ENCODE measurements at places on chromosomes 12 and 14. TPM values are rescaled to one million over a fixed set of nuclear protein-coding genes. Genes with fewer than 3 reads are reported as not detected.

GRCh38 chr12:124175704-124176103 is 119.2 kb upstream of the RFLNA start:
- no peak overlapping the region for H3K4me3 ChIP-seq
- H3K36me3 ChIP-seq, result no peaks in the 10 kb centered on the region
- H3K27ac ChIP-seq, result no peak overlapping the region
- no peak for DNase-seq

The GPR68 gene
- total RNA-seq, result 0.17 TPM

DNA sequence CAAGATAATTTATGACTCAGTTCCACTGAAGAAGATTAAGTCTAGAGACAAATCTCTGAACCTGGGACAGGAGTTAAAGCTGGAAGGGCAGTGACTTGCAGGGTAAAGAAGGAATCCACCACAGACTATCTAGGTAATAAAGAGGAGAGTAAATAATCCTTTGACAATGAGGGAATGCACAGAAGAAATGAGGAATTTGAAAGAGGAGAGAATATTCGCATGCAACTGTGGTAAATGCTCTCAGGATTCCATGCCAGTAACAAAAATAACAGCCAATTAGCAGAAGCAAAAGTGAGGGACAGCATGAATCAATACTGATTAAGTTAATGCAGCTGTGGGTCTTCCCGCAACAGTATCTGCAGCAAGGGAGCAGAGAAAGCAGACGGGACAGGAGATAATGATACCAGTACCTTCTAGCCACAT is 77.0 kb downstream of the KITLG start:
- no peaks in the 10 kb centered on the region for H3K4me1 ChIP-seq
- no peak for DNase-seq
- H3K4me3 ChIP-seq, result no peak overlapping the region
- H3K27ac ChIP-seq, result no peak overlapping the region
- H3K27me3 ChIP-seq, result no peaks in the 10 kb centered on the region

The ORAI1 gene
- total RNA-seq, result 7.9 TPM

GRCh38 chr12:30999723-31000122 is 73.2 kb downstream of the TSPAN11 start:
- no peak overlapping the region for H3K27ac ChIP-seq
- no peak for DNase-seq
- no peak overlapping the region for H3K4me3 ChIP-seq
- no peaks in the 10 kb centered on the region for H3K27me3 ChIP-seq
- H3K4me1 ChIP-seq, result no peaks in the 10 kb centered on the region
- H3K36me3 ChIP-seq, result no peaks in the 10 kb centered on the region

GRCh38 chr12:32105986-32106516 is 596 bp upstream of the BICD1 start:
- no peak for DNase-seq
- peaks cover 23% of the 10 kb centered on the region for H3K4me1 ChIP-seq
- H3K36me3 ChIP-seq, result no peaks in the 10 kb centered on the region
- H3K27ac ChIP-seq, result peak overlapping the region; percentile 94
- H3K27me3 ChIP-seq, result no peaks in the 10 kb centered on the region

The RAPGEF3 gene
- total RNA-seq, result 21.2 TPM

Measured in heart right ventricle (tissue), 16 donors.